ENCODE measurements at places on chromosomes 6 and 20.

DNA sequence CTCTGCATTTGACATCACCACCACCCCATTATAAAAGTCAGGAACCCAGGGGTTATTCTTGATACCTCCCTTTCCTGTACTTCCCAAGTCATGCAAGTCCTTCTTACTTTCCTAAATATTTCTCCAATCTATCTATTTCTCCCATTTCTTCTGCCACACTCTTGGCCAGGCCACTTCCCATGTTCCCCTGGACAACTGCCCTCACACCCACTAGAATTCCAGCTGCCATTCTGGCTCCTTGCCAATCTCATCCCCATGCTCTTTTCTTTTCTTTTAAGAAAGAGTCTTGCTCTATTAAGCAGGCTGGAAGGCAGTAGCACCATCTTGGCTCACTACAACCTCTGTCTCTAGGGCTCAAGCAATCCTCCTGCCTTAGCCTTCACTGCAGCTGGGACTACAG is 15.2 kb downstream of the DEFB132 start:
- no peak for DNase-seq

DNA sequence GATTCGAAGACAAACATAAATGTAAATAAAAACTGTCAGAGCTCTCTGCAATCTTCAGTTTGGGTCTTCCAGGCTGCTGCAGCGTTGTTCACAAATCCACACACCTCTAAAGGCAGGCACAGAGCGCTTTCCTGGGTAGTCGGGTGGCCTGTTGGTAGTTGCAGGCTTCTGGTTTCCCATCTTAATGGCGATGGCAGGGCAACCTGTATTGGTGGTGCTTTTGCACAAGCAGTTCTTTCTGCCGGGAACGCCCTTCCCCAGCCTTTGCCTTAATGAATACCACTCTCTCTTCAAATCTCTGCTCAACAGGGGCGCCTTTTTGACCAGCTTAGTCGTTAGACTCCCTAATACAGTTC is 723 bp upstream of the IFT52 start:
- DNase-seq = no peak

DNA sequence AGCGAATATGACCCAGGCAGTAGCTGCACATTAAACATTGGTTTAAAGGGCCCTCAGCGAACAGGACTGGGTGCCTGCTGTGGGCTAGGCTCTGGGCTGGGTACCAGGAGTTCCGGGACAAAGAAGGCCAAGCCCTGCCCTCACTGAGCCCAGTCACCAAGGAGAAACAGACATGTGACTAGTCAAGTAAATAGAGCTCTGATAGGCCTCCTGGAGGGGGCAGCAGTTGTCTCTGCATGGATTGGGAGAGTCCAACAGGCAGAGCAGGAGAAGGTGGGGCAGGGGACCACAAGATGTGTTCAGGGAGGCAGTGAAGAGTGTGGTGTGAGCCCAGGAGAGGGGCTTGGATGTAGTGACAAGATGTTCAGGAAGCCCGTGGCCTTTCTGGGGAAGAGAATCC is 3.1 kb downstream of the HM13 start:
- DNase-seq = no peak

- DNase-seq = no peak
Observed at GRCh38 chr6:101689156-101689555, 295.6 kb downstream of the GRIK2 start.

DNA sequence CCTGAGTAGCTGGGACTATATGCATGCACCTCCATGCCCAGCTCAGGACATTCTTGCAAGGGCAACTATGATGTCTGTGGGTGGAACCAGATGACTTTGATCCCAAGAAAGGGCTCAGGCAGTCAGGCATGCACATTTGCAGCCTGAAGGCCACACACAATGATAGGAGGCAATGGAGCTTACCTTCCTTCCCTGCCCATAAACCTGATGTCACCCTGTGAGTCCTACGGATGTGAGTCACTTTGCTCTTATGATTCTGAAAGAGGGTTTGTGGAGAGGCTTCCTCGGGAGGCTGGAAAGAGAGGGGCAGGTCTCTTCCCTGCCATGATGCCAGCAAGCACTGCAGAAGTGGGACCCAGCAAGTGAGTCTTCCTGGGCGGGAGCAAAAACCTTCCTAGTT is 202.4 kb downstream of the LY86 start:
- no peak for DNase-seq

DNA sequence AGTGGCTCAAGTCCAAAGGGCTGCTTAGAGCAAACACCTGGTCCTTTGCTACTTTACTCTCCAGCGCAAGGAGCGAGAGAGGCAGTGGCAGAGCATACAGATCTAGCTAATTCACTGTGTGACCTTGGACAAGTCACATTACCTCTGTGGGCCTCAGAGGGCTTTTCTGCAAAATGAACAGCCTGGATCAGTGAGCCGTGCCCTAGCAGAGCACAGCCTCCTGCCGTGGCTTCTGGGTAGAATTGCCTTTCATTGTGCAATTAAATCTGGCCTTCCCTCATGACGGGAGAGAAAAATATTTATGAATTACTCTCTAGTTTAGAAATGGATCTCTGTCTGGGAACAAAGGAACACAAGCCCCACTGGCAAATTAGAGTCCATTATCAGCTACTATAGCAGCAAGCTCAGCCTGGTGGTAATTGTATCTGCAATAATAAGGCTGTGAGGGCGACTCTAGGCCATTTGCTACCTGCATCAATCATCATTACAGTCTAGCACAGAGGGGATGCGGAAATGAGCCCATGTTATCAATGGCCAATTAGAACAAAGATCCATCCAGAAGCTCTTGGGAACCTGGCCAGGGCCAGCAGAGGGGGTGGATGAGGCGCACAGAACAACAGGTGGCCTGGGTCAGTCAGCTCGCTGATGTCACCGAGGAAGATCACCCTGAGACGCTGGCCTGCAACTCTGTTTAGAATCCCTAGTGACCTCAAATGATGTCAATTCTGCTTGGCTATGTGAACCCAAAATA is 114.2 kb upstream of the LY86 start:
- no peak for DNase-seq

DNA sequence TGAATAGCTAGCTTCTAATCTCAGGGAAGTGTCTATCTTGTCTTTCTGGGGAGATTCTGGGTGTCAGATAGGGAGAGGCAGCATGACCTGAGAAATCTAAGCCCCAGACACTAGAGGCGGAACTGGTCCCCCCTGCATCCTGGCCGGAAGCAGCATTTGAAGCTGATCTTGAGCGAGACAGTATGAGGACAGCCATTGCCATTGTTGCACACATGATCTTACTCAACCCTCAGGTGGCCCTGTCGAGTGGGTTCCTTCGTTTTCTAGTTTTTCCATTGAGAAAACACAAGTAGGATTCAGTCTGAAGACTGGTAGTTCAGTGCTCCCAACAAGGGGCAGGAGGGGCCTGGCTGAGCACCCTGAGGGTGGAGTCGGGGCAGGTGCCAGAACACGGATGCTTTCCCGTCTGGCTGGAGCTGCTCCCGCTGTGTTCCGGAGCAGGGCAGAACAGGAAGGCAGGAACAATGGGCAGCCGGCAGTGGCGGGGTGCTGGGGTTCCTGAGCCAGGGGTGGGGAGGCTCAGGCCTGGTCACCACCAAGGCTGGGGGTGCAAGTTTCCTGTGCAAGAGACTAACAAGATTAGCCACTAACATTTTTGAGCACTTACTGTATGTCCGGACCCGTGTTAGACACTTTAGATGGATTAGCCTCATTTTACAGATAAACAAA is 7.9 kb upstream of the SDCBP2 start:
- DNase-seq = no peak

- DNase-seq = no peak
Observed at GRCh38 chr6:113540466-113540865, 316.7 kb upstream of the MARCKS start.

- DNase-seq = no peak
Observed at GRCh38 chr6:22248513-22249308, 48.1 kb downstream of the PRL start.

- no peak for DNase-seq
Observed at GRCh38 chr6:22942403-22942802, 373.0 kb downstream of the HDGFL1 start.

- peak; percentile 86 for DNase-seq
Observed at GRCh38 chr6:3751730-3752530, 417 bp upstream of the PXDC1 start.

DNA sequence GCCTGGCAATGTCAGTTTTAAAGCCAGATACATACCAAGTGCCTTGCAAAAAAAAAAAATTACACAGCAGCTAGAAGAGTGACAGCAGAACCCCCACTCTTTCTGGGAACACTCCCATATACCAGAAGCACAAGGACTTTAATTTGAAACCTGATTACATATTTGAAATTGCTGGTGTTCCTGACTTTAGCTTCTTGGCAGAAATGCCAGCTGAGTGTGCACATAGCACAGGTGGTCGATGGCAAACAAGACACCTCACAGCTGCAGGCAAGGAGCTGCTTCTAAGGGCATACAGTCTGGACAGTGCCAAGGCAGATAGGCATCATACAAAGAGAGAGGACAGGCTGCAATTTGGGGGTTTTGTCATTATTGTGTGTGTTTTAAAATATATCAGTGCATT is 150.7 kb upstream of the SGK1 start:
- DNase-seq = no peak

- no peak for DNase-seq
Observed at GRCh38 chr20:24453869-24454268, 15.6 kb upstream of the SYNDIG1 start.

DNA sequence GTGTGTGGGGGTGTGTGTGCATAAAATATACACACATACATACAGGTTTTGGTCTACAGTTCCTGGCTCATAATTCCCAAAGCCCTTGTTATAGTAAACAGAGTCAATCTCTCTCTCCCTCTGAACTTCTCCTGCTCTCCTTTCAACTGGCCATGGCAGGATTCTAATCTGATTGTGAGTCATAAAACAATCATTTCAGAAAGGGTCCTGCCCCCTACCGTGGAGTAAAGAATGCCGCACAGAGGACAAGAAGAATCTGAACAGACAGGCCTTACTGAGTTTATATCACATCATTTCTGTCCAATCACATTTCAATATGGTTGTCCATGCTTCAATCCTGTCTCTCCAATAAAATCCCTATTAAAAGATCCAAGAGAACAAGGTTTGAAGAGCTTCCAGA is 416.9 kb downstream of the FRK start:
- DNase-seq = peak; percentile 10

- DNase-seq = no peak
Observed at GRCh38 chr6:36244641-36245280, 25.1 kb upstream of the PNPLA1 start.

DNA sequence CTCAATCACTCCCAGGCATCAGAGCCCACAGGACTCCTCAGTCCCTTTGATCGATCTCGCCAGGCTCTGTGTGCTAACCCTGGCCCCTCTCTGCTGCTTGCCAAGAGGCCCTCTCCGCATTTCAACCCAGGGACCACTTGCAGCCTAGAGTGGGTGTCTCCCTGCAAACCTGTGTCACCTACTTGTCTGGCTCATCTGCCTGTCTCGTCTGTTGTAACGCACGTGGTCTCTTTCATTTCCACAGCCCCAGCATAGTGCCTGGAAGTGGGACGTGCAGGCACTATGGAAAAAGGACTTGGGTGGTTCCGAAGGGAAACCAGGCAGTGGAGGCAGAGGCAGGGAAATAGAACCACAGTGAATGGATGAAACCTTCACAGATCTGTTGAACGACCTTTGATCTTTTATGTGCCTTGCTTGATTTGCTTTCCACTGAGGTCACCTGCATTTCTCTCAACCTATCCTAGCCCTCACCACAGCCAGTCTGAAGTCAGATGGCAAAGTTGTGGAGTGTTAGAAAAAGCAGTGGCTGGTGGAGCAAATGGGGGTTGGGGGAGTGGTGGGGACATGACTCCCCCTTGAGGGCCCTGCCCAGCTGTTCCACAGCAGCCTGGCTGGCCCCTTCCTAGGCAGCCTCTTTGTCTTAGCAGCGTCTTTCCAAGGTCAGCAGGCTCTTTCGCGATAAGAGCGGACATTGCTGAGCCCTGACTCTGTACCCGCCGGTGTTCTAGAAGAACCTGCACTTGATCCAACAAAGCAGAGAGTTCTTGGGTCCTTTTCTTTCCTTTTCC is 55.8 kb upstream of the TAGAP start:
- DNase-seq = no peak

DNA sequence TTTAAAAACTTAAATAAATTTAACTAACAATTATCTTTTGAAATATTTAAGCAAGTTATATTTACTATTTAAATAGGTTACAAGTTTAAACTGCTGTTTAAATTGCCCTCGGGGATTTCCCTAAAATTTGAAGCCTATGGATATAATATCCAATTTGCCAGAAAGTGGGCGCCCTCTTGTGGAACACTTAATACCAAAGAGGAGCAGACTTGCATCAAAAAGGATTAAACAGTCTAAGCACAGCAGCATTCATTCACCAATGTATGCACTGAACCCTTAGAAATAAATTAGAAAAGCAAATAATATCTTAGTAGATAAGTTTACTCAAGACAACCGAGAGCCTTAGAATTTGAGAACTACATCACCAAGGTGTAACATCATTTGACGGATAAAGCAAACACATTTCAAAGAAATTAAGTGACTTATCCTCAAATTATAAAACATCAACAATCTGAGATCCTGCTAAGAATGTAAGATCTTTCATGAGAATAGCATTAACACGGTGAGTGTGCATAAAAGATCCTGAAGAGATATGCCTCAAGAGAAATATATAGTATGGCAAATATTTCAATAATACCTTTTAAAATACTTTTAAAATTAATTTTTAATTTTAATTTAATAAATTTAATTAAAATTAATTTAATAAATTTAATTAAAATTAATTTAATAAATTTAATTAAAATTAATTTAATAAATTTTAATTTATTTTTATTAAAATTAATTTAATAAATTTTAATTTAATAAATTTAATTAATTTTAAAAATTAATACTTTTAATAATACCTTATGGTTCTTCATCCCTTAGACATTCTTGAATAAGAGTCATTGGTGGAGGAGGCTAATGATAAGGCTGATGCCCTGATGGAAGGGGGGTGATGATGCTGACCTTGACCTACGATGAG is 11.5 kb upstream of the MEP1A start:
- peak; percentile 21 for DNase-seq

- no peak for DNase-seq
Observed at GRCh38 chr6:137830511-137830911, 36.5 kb upstream of the TNFAIP3 start.

- peak; percentile 29 for DNase-seq
Observed at GRCh38 chr6:5471044-5471443, 209.7 kb downstream of the FARS2 start.

GRCh38 chr20:57742507-57743181 is 32.8 kb upstream of the PMEPA1 start:
- DNase-seq = no peak

GRCh38 chr6:53618219-53618618 is 47.3 kb downstream of the KLHL31 start:
- DNase-seq = no peak

DNA sequence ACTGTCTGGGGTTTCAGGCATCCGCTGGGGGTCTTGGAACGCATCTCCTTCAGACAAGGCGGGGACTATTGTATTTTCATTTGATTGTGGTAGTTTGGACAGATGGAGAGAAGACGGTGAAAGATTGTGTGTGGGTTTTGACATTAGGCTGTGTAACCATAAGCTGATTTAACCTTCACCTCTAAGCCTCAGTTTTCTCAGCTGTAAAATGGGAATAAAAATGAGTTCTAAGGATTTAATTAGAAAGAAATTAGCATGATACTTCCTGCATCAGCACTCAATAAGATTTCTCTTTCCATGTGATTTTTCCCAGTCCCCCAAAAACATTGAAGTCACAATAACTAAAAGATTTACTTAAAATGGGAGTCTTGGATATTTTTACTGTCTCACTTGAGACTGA is 78.1 kb downstream of the CBFA2T2 start:
- no peak for DNase-seq
